Gastroesophageal sphincter (tissue), 4 donors: ENCODE measurements at places on chromosomes 16 and 17. TPM values are rescaled to one million over a fixed set of nuclear protein-coding genes. Genes with fewer than 3 reads are reported as not detected.

Gene RNFT1
- 5.6 TPM for total RNA-seq

Gene DOC2A
- total RNA-seq, result 0.81 TPM

Gene KRT14
- total RNA-seq, result not detected

Gene ODAD4
- total RNA-seq, result 0.94 TPM

Gene RNF222
- total RNA-seq, result 0.15 TPM

Gene NUPR1
- 32.8 TPM for total RNA-seq

Gene SOX9
- 5.4 TPM for total RNA-seq

Gene KRTAP3-1
- total RNA-seq, result not detected

Gene PDK2
- total RNA-seq, result 31.6 TPM

Gene TEX19
- total RNA-seq, result not detected

Gene HS3ST3A1
- 10.2 TPM for total RNA-seq

Gene MEIOB
- not detected for total RNA-seq

Gene KIF2B
- total RNA-seq, result not detected

Gene TBL3
- 32.4 TPM for total RNA-seq

GRCh38 chr16:47523342-47524006 is 62.3 kb downstream of the PHKB start:
- no peak overlapping the region for H3K27ac ChIP-seq
- peaks cover 2% of the 10 kb centered on the region for H3K36me3 ChIP-seq
- H3K27me3 ChIP-seq, result no peaks in the 10 kb centered on the region
- ATAC-seq, result no peak

GRCh38 chr16:26667307-26667706 is 399.4 kb upstream of the C16orf82 start:
- no peaks in the 10 kb centered on the region for H3K36me3 ChIP-seq
- peaks cover 19% of the 10 kb centered on the region for H3K27me3 ChIP-seq
- no peak overlapping the region for H3K4me3 ChIP-seq
- H3K27ac ChIP-seq, result no peak overlapping the region
- no peak for ATAC-seq

GRCh38 chr17:14736631-14737030 is 435.8 kb downstream of the HS3ST3B1 start:
- no peak overlapping the region for H3K27ac ChIP-seq
- H3K36me3 ChIP-seq, result no peaks in the 10 kb centered on the region
- no peak overlapping the region for H3K4me3 ChIP-seq
- no peaks in the 10 kb centered on the region for H3K4me1 ChIP-seq
- no peak for ATAC-seq
- no peaks in the 10 kb centered on the region for H3K27me3 ChIP-seq

DNA sequence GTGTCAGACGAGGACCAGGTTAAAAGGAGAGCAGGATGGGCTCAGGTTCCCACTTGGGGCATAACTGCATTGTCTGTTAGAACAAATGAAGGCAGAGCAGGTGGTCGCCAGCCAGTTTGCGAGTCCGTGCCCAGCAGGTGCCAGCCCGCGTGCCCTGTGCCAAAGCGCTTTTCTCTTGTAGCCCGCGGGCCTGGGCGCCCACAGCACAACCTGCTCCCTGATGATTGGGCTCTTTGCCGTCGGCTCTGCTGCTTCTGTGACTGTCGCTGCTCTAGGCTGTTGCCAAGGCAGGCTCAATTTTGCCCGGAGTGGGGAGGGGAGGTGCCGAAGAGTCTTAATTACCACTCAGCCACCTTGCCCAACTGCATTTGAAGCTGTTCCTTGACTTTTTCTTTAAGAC is 21.1 kb downstream of the KNOP1 start:
- H3K27me3 ChIP-seq, result no peaks in the 10 kb centered on the region
- no peak overlapping the region for H3K4me3 ChIP-seq
- ATAC-seq, result no peak
- peaks cover 66% of the 10 kb centered on the region for H3K36me3 ChIP-seq
- peak overlapping the region; percentile 68 for H3K27ac ChIP-seq

- peak overlapping the region; percentile 93 for H3K27ac ChIP-seq
- H3K27me3 ChIP-seq, result no peaks in the 10 kb centered on the region
- H3K4me3 ChIP-seq, result peak overlapping the region; percentile 54
Measured at GRCh38 chr17:21551081-21551881, 141.0 kb upstream of the KCNJ18 start.

DNA sequence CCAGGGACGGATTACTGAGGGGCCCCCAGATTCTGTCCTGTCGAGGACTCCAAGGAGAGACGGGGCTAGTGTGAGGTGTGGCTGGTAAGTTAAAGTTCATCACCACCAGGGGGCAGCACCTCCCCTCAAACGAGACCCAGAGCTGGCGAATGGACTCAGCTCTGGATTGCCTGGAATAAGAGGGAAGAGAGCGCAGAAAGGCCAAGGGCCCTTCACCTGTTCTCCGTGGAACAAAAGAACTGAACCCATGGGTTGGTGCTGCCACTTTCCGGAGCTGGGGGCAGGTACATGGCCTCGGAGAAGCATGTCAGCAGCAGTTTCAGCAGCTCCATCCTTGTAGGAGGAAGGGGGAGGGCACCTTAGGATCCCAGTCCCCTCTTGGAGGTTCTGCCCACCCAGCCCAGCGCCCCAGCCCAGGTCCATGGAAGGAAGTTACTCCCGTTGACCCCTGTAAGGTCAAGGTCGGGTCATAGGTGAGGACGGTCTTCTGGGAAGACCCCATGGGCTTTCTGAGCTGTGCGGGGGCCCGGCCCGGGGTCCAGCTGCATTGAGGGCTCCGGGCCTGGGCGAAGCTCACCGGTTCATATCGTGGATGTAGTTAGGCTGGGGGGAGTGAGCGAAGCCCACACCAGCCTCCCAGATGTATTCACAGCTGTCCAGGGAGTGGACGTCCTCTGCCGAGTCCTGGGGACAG is 10.8 kb downstream of the HID1 start:
- no peak overlapping the region for H3K4me3 ChIP-seq
- no peaks in the 10 kb centered on the region for H3K36me3 ChIP-seq
- ATAC-seq, result peak; percentile 87
- H3K27me3 ChIP-seq, result peaks cover 8% of the 10 kb centered on the region

- peaks cover 3% of the 10 kb centered on the region for H3K4me1 ChIP-seq
- H3K4me3 ChIP-seq, result peak overlapping the region; percentile 40
- ATAC-seq, result no peak
- peaks cover 4% of the 10 kb centered on the region for H3K27me3 ChIP-seq
- H3K36me3 ChIP-seq, result no peaks in the 10 kb centered on the region
Measured at GRCh38 chr17:81309859-81310839, 15.0 kb upstream of the SLC38A10 start.

DNA sequence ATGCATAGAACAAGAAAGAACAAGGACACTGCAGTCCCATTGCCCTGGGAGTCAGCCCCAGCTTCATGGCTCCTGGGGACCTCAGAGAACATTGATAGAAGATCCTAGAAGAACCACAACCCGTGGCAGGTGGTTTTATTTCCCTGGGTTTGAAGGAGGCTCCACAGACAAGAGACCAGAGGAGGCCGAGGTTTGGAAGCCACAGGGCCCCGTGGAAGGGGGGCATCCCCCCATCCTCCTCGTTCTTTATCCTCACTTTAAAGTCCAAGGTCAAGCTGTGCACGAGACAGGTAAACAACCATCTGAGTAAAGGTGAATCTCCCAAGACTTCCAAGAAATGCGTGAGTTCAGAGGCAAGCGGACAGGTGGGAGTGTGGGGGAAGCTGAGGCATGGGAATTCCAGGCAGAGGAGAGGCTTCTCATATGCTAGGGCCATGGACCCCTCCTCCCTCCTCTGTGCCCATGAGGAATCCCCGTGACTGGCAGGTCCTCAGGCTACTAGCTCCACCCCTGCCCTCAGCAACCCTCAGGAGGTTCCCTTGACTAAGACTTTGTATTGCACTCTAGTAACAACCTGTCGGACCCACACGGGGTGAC is 849 bp upstream of the SULT1A1 start:
- peaks cover 17% of the 10 kb centered on the region for H3K36me3 ChIP-seq
- H3K27ac ChIP-seq, result peak overlapping the region; percentile 62
- H3K4me1 ChIP-seq, result no peaks in the 10 kb centered on the region

- H3K27me3 ChIP-seq, result no peaks in the 10 kb centered on the region
- no peak overlapping the region for H3K27ac ChIP-seq
- no peak for ATAC-seq
- H3K4me3 ChIP-seq, result no peak overlapping the region
- H3K4me1 ChIP-seq, result no peaks in the 10 kb centered on the region
Measured at GRCh38 chr17:54881255-54881972, 19.2 kb upstream of the TOM1L1 start.

GRCh38 chr16:11094075-11094856 is 149.9 kb downstream of the CLEC16A start:
- no peak for ATAC-seq
- H3K27ac ChIP-seq, result peak overlapping the region; percentile 65
- no peaks in the 10 kb centered on the region for H3K27me3 ChIP-seq
- H3K4me3 ChIP-seq, result no peak overlapping the region
- H3K4me1 ChIP-seq, result peaks cover 46% of the 10 kb centered on the region

DNA sequence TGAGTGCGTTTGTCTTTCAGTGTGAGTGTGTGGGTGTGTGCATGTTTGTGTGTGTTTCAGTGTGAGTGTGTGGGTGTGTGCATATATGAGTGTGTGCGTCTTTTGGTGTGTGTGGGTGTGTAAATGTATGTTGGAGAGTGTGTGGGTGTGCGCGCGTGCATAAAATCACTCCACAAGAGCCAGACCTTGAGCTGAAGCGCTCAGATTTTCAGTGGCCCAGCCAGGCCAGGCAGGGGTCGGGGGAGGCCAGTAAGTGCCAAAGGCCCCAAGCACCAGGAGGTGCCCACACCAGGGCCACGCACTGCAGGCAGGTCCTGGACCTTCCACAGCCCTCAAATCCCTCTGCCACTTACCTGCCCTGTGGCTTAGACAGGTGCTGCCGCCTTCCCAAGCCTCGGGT is 184.0 kb downstream of the SOX9 start:
- H3K4me1 ChIP-seq, result no peaks in the 10 kb centered on the region
- ATAC-seq, result no peak
- no peaks in the 10 kb centered on the region for H3K36me3 ChIP-seq
- H3K4me3 ChIP-seq, result no peak overlapping the region
- no peak overlapping the region for H3K27ac ChIP-seq
- peaks cover 38% of the 10 kb centered on the region for H3K27me3 ChIP-seq

GRCh38 chr16:87924811-87925670 is 11.3 kb downstream of the CA5A start:
- no peak overlapping the region for H3K27ac ChIP-seq
- H3K27me3 ChIP-seq, result peaks cover 27% of the 10 kb centered on the region
- no peaks in the 10 kb centered on the region for H3K4me1 ChIP-seq
- H3K36me3 ChIP-seq, result no peaks in the 10 kb centered on the region

DNA sequence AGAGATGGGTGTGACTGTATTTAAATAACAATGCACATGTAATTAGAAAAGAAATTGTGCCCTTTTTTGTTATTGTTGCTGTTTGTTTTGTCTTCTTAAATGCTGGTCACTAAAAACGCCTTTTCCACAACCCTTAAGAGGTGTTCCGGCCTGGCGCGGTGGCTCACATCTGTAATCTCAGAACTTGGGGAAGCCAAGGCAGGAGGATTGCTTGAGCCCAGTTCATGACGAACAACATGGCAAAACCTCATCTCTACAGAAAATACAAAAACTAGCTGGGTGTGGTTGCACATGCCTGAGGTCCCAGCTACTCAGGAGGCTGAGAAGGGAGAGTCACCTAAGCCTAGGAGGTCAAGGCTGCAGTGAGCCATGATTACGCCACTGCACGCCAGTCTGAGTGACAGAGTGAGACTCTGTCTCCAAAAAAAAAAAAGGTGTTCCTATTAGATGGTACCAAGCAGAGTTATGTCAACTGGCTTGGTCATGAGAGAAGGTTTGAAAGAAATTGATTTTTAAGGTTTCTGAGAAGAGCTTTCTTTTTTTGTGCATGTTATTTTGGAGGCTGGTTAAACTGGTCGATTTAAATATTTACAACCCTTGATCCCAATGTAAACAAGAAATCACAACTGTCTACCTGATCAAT is 23.5 kb upstream of the RFFL start:
- ATAC-seq, result no peak
- H3K36me3 ChIP-seq, result no peaks in the 10 kb centered on the region

- no peak for ATAC-seq
- no peaks in the 10 kb centered on the region for H3K4me1 ChIP-seq
- H3K27ac ChIP-seq, result no peak overlapping the region
- H3K4me3 ChIP-seq, result no peak overlapping the region
- no peaks in the 10 kb centered on the region for H3K36me3 ChIP-seq
Measured at GRCh38 chr17:61805399-61805798, 57.9 kb downstream of the BRIP1 start.

- no peaks in the 10 kb centered on the region for H3K4me1 ChIP-seq
- H3K27me3 ChIP-seq, result no peaks in the 10 kb centered on the region
- peaks cover 3% of the 10 kb centered on the region for H3K36me3 ChIP-seq
- no peak overlapping the region for H3K4me3 ChIP-seq
Measured at GRCh38 chr17:47604598-47604927, 45.2 kb upstream of the KPNB1 start.

- H3K27me3 ChIP-seq, result no peaks in the 10 kb centered on the region
- no peaks in the 10 kb centered on the region for H3K4me1 ChIP-seq
- H3K27ac ChIP-seq, result no peak overlapping the region
- no peak for ATAC-seq
- no peak overlapping the region for H3K4me3 ChIP-seq
- no peaks in the 10 kb centered on the region for H3K36me3 ChIP-seq
Measured at GRCh38 chr17:68015081-68015723, 18.9 kb upstream of the C17orf58 start.

DNA sequence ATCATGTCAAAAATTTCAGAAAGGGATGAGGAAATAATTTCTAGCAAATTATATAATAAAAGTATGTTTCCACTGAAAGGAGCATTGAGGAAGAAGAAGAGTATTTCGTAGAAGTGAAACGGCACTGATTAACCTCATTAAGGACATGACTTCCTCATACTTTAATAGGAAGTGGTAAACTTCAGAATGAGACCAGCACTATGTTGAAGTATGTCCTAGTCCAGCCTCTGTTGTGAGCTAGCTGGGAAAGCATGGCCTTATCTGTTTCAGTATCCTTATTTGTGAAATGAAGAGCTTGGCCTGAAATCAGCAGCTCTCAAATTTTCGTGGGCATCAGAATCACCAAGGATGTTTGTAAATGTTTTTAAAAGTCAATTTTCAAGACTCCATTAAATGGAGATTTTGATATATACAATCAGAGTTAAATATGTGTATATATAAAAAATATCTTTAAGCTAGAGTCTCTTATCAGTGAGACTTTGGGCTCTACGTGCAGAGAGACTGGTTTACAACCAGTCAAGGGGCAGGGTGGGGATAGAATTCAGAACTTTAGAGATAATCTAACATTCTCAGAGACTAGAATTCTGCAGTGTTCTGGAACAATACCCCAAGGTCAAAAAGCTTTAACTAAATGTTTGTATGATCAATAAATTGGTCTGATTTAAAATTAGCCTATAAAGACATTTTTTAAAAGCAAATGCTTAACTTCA is 365.4 kb downstream of the CDH13 start:
- H3K36me3 ChIP-seq, result no peaks in the 10 kb centered on the region
- no peak overlapping the region for H3K4me3 ChIP-seq
- no peak overlapping the region for H3K27ac ChIP-seq
- ATAC-seq, result no peak
- H3K27me3 ChIP-seq, result no peaks in the 10 kb centered on the region

GRCh38 chr17:82593590-82594087 is 54.6 kb downstream of the WDR45B start:
- peak overlapping the region; percentile 92 for H3K27ac ChIP-seq
- H3K4me3 ChIP-seq, result peak overlapping the region; percentile 61
- peaks cover 51% of the 10 kb centered on the region for H3K4me1 ChIP-seq
- no peaks in the 10 kb centered on the region for H3K27me3 ChIP-seq
